Ureter (tissue), 1 donor: ENCODE measurements at places on chromosomes 7 and 10.
A peak's percentile ranks its signal among the peaks of the same experiment; 100 is the strongest.

GRCh38 chr7:148763622-148764021 lies 64.9 kb downstream of the CUL1 start:
- no peak for DNase-seq

- no peak for DNase-seq
Measured at GRCh38 chr7:40135317-40135610, 459 bp downstream of the SUGCT start.

GRCh38 chr10:101525848-101526247 lies 62.2 kb downstream of the POLL start:
- no peak for DNase-seq

DNA sequence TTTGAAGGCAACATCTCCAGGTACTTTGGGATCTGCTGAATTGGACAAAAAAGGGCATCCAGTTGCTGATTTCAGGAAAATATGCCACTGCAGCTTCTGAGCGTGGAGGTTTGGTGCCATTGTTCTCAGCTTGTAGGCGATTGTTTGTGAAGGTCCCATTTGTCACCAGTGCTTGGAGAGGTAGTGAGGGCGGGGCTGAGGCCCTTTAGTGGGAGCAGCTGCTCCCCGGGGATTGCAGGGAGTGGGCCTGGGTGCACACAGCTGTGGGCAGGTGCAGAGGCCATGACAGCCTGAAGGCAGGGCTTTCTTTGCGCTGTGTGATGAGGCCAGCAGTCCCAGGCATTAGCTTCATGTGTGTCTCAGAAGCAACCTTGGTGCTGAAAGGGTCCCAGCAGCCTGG lies 3.9 kb downstream of the FAM20C start:
- no peak for DNase-seq

DNA sequence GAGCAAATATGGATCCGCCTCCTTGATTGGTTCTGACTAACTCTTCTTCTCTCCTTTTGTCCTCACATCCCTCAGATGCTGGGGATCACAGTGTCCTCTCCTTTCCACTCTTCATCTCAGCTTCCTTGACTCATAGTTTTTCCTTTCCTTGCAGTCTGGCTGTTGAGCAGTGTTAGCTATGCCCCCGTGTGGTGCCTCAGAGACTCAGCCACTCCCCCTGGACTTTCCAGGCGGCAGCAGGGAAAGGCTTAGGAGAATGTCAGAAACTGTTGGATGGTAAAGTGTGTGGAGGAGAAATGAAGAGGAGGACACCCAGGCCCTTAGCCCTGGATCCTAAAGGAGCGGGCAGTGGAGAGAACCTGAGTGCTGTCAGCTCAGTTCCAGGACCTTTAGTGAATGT lies 267.5 kb downstream of the CELF2 start:
- peak; percentile 29 for DNase-seq

DNA sequence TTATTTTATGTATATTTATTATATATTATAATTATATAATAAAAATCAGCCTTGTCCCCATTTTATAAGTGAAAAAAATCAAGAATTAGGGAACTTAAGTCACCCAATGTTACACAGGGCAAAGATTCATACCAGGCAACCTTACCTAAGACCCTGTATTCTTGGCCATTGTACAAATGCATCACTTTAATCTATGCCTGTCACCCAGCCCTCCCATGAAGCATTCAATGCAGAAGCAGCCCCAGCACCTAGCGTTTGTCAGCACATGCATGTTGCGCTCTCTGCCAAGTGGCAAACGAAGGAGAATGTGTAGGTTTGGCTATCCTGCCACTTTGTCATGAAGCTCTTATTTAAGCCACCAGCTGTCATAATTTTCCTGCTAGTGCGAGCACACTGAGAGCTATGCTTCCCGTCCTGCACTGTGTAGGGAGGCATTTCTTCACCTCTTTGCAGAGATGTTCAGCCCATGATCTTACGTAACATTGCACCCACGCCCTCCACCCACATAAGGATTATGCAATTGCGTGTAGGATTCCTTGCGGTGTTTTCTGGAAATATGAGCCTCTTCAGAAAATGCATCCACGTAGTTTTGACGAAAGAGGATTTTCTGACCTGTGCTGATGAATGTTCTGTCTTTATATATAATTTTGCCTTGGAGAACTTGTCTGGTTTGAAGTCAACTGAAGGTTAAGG lies 7.7 kb upstream of the COBL start:
- no peak for DNase-seq

DNA sequence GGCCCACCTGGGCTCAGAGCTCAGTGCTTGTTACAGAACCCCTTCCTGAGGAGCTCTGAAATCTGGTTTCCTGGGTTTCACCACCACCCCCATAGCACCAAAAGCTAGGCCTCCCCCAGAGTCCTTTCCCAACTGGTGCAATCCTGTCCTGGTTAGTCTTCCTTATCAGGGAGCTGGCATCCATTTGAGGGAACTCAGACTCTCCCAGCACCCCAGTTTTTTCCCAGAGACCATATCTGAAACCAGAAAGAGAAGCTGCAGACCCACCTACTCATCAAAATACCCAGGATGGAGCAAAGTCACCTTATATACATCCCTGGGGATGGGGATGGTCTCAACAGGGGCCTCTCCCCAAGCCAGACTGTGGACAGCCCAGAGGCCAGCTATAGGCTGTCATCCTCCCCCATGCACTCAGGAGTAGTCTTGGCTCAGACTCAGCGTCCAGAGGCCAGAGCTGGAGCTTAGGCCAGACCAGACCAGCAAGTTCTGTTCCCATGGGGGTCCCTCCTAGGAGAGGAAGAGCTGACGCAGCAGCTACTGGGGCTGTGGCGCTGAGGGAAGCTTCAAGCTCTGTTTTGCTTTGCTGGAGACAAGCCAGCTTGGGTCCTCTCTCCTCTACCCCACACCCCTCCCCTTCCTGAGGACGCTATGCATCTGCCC lies 3.0 kb downstream of the TBATA start:
- DNase-seq, result no peak

GRCh38 chr10:110436554-110437350 lies 61.0 kb upstream of the DUSP5 start:
- DNase-seq, result no peak

DNA sequence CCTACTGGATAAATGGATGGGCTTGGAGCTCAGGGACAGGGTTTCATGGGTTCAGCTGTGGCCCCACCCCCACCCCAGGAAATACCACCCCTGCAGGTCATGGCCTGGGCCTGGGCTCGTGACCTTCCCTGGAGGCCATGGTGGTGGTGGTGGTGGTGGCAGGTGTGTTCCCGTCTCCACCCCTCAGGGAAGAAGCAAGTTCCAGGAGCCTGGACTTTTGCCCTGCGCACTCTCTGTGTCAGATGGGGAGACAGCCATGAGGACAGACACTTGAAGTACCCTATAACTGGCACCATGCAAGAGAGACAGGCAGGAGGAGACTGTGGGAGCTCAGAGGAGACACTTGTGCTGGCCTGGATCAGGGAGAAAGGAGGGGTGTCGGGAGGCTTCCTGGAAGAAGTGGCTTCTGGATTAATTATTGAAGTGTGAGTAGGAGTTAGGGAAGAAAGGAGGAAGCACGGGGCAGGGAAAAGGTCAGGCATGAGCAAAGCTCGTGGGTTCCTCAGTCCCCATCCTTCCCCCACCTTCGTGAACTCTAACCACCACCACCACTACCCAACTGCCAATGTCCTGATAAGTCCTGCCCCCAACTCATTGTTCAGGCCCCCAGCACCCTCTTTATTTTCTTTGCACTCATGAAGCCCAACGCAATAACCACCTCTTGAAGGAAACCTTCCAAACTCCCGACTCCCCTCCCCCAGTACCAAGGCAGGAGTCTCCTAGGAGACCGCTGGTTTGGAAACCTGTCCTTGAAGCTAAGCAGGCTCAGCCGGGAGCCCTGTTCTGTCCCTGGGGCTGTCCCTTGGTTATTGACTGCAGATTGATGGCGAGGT lies 8.9 kb downstream of the SH2B2 start:
- DNase-seq, result no peak

DNA sequence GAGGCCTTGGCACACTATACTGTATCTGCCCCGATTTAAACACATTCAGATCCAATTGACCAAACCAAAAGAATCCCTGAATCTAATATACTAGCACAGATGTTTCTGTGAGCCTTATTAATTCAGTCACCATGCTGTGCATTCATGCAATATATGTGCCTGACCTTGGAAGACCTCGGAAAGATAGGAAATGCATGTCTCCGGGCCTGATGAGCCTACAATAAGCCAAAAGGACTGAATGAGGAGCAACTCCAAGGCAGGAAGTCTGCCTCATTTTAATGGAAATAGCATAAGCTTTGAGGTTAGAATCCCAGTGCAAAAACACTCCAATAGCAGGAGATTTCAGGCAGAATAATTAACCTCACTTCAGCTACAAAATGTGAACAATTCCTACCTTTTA lies 316.7 kb downstream of the LRRTM3 start:
- no peak for DNase-seq

GRCh38 chr7:23530405-23530804 lies 1.4 kb downstream of the TRA2A start:
- DNase-seq, result no peak

GRCh38 chr7:152330827-152331226 lies 105.0 kb downstream of the KMT2C start:
- DNase-seq, result no peak

DNA sequence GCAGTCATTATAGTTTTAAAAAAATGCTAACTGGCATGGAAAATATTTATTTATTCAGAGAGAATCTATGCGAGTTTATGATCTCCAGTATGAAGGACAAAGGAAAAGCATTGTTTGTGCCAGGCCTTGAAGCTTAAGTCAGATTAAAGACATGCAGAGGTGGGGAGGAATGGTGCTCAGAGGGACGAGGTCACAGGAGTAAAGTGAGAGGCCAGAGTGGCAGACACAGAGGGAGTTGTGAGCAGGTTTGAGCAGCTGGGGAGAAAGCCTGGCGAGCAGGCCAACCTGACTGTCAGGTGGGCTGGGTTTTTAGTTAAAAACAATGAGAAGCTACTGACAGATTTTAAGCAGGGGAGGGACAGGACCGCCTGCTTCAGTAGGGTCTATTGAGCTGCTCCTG lies 6.8 kb upstream of the CCNY start:
- no peak for DNase-seq

DNA sequence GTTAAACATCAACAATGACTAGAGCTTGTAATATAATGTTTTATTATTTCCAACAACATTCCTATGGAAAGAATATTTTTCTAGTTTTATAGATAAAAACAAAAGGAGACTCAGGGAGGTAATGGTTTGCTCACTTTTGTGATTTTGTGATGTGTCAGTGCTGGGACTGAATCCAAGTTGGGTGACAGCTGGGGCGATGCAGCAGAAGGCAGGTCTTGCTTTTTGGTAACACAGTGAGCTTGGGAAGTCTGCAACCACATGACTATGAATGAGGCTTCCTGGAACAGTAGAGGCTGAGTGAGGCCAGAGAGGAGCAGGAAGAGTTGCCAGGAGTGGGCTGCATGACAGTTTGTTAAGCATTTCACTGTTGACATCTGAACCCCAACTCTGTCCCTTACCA lies 4.9 kb upstream of the YKT6 start:
- no peak for DNase-seq

DNA sequence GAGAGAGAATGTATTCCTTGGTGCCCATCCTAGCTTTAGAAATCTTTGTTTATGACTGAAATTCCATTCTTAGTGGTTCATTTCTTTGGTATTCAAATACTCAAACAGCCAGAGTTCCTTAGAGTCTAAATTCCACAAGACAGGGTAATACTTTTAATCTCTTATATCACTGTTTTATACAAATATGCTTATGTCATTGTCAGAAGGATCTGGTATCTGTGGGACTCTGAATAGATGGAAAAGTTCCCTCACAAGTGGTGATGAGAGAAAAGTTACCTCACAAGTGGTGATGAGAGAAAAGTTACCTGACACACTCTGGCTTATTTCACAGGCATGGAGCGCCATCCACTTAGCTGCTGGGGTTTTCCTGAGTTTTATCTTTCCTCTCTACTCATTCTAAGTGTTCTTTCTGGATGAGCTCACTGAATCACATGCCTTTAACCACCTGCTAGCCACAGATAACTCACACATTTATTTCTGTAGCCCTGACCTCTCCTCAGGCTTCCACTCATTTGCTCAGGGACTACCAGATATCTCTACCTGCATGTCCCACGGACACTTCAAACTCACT lies 784.0 kb downstream of the SUGCT start:
- no peak for DNase-seq

DNA sequence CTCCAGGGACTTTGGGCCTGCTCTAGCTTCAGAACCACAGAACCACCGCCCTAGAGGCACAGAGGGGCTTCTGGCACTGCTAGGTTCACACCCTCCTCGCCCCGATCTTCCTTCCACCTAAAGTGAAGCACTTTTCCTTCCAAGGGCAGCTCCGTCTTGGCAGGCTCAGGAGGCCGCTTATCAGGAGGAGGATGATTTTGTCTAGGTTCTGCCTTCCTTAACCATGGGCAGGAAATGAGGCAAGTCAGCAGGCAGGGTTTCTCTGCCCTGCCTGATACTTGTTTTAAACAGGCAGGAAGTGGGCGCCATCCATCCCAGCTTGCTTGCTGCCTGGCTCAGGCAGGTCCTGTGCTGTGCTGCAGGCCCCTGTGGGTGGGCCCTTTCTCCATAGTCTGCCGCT lies 8.3 kb upstream of the ATP6V0E2 start:
- DNase-seq, result no peak

GRCh38 chr10:63467841-63468240 lies 2.1 kb upstream of the JMJD1C start:
- no peak for DNase-seq
